Peyer's patch (tissue), 4 donors: ENCODE measurements at places on chromosomes 12 and 14. TPM values are rescaled to one million over a fixed set of nuclear protein-coding genes. Genes with fewer than 3 reads are reported as not detected.

TAS2R46 gene
- total RNA-seq, result not detected

SPX gene
- total RNA-seq, result not detected

KIF5A gene
- total RNA-seq, result 0.35 TPM

KLRC3 gene
- total RNA-seq, result not detected

LHX5 gene
- total RNA-seq, result not detected

RECQL gene
- 33.0 TPM for total RNA-seq

ZDHHC22 gene
- 0.57 TPM for total RNA-seq

LRRIQ1 gene
- total RNA-seq, result not detected

SIX4 gene
- not detected for total RNA-seq

PLEKHG7 gene
- total RNA-seq, result 2.1 TPM

C1R gene
- 151 TPM for total RNA-seq

ZNF268 gene
- total RNA-seq, result 10.0 TPM

KRT8 gene
- 2,048 TPM for total RNA-seq

DNA sequence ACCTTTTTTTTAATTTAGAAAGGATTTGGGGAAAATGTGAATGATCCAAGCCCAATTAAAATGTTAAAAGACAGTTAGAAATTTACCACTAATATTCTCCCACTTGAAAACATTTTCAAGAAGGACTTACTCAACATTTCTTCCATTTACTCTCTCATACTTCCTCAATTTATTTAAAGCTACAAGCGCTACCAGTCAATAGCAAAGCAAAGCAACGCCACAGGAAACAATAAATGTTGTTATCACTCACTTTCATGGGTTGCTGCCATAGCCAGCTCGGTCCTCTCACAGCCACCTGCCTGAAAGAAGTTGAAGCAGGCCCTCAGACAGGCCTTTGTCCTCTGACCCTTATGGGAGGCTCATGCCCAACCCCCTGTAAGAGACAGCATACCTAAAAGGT lies 6.0 kb upstream of the SOS2 start:
- no peak for DNase-seq

DNA sequence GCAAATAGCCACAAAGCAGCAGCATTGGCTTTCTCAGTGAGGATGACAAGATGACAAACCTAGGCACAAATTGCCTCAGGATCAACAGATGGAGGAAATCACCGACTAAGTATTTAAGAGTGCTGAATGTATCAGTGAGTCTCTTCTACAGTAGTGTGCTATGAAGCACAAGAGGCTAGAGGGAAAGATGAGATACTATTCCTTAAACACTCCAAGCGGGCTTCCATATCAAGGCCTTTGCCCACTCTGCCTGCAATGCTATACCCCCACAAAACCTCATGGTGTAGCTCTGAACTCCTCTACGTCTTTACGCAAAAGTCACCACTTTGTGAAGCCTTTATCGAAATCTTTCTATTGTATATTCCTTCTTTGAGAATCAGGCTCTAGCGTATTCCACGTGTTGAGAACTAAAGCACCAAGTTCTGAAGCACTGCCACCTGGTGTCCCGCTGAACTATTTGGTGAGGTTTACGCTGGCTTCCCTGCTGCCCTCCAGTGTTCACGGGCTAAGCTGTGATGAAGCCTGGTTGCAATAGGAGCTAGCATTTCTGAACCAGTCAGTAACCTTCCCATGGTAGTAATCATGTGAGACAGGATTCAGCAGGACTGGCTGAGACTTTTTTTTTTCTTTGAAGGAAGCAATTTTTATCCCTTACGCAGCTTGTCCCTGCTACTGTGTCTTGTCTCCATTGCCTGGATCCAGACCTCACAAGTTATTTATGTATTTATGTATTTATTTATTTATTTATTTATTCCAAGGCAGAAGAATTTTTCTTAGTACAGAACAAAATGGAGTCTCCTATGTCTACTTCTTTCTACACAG lies 426.5 kb upstream of the OR4E1 start:
- DNase-seq, result no peak

- DNase-seq, result no peak
Observed at GRCh38 chr14:50792051-50792477, 38.9 kb downstream of the NIN start.

GRCh38 chr12:51371295-51371953 lies 19.8 kb downstream of the GALNT6 start:
- DNase-seq, result peak; percentile 64

DNA sequence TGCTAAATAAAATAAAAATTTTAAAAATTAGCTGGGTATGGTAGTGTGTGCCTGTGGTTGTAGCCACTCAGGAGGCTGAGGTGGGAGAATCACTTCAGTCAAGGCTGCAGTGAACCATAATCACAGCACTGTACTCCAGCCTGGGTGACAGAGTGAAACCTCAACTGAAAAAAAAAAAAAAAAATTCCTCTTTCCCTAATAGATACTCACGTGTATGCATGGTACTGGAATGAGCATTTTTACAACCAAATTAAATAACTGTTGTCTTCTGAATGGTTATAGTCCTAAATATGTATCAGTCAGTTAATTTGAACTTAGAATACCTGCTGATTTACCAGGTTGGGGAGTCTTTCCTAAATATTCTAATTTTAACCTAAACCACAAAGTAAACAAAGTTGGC lies 98.3 kb upstream of the ATF1 start:
- DNase-seq, result no peak

DNA sequence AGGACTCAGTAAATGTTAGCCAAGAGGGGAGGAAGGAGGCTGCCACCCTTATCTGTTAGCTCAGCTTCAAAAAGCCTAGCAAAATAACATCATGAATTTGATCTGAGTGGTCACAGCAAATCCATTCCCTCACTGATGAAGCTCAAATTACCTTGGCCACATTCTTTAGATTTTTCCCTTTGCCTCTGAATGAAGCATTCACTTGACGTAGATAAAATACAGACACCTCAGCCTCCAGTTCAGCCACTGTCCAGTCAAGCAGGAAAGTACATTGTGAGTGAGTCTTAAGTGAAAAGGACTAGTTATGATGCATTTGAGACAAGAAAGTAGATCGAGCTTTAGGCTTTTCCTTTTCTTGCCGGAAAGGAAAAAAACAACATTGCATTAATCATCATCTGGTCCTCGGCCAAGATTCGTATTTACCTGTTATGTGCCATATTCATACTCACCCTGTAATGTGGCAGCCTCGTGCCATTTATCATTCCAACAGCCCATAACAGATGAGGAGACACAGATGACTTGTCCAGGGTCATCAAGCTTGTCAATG lies 146.5 kb downstream of the ETV6 start:
- DNase-seq, result no peak

- DNase-seq, result no peak
Observed at GRCh38 chr14:60508707-60509437, at the start of gene SIX6. TSS of gene SIX6 (plus strand) at chr14:60509146. CDS start at chr14:60509399, 253 bp downstream.

- DNase-seq, result no peak
Observed at GRCh38 chr14:49614196-49614595, 6.2 kb downstream of the RPL36AL start.

- no peak for DNase-seq
Observed at GRCh38 chr14:60658211-60658690, 9.0 kb upstream of the SIX1 start.

DNA sequence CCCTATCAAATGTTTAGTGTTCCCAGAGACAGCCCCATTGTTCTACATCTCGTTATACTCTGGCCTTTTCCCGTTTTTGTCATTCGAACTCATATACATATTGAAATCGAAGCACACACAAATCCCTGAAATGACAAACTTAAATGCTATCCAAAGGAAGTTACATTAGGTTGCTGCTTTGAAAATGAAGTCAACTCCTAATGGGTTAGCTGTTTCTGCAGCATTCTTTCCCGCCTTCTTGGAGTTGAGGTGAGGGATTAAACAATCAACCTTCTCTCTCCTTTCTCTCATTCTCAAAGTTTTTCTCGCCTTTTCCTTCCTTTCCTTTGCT lies 642 bp upstream of the PHC1 start:
- no peak for DNase-seq

- DNase-seq, result no peak
Observed at GRCh38 chr12:65825183-65825506, 862 bp downstream of the HMGA2 start.

- DNase-seq, result no peak
Observed at GRCh38 chr12:65854629-65855028, 30.3 kb downstream of the HMGA2 start.

DNA sequence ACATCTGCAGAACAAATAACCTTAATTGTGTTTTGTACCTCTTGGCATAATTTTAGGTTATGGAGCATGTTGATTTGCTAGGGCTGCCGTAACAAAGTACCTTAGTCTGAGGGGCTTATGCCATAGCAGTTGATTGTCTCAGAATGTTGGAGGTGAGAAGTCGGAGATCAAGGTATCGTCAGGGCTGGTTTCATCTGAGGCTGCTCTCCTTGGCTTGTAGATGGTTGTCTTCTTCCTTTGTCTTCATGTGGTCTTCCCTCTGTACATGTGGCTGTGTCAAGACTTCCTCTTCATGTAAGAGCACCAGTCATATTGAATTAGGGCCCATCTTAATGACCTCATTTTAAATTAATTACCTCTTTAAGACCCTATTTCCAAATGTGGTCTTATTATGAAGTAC lies 64.4 kb upstream of the PTHLH start:
- DNase-seq, result no peak

GRCh38 chr14:90499121-90499520 lies 102.3 kb downstream of the CALM1 start:
- DNase-seq, result peak; percentile 23

- DNase-seq, result no peak
Observed at GRCh38 chr12:67428431-67428830, 159.3 kb downstream of the CAND1 start.

DNA sequence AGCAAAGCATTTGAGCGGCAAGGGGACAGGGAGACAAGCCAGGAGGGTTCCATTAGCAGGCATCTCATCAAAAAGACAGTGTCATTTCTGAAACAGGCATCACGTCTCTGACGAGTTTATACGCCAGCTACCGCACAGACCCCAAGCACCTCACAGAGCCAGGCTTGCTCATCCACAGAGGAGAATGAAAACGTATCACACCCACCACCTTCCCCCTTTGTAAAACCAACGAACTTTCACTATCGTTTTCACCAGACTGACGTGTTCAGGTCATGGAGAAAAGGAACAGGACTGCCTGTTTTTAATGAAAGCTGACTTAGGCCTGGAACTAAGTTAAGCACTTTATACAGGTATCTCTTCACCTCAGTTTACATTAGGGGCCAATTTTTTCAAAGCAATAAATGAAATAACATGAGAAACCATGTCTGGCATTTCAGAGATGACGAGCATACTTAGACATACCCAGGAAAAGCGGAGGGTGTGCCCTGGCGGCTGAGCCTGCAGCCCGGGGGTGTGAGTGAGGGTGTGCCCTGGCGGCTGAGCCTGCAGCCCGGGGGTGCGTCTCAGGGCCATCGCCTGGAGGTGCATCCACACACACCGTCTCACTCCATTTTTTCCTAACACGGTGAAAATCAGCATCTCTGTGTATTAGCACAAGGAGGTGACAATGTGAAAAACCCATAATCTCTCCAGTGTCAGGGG lies 41.9 kb downstream of the STX2 start:
- no peak for DNase-seq

- DNase-seq, result no peak
Observed at GRCh38 chr12:3036901-3037600, 40.1 kb upstream of the TSPAN9 start.

GRCh38 chr14:66072190-66073084 lies 413.7 kb upstream of the CCDC196 start:
- no peak for DNase-seq

DNA sequence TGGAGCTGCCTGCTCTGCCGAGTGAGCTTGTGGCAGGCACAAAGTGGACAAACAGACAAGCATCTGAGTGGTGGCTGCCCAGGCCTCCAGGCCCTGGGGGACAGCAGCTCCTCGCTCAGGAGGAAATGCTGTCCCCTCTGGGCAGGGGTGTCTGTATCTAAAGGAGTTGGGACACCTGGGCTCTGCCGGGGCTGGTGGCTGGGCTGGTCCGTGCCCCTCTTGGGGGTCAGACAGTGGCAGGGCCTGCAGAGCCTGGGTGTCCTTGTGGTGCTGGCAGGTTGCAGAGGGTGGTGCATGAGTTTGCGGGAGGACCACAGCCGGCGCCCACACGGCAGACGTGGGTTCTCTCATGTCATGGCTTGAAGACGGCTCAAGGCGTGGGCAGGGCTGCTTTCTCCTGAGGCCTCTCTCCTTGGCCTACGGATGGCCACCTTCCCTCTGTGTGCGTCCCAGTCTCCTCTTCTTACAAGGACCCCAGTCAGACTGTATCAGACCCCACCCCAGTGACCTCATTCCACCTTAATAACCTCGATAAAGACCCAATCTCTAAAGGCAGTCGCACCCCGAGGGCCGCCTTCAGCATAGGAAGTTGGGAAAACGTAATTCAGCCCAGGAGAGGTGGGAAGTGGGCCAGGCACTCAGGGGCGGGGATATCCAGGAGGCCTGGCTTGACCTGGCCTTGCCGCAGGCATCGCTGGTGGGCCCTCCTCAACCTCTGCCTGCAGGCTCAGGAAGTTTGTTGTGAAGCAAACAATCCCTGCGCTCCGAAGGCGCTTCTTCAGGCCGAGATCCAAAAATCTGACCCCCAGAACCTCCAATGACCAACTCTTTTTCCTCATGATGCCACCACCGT lies 110.0 kb downstream of the KIF26A start:
- no peak for DNase-seq

DNA sequence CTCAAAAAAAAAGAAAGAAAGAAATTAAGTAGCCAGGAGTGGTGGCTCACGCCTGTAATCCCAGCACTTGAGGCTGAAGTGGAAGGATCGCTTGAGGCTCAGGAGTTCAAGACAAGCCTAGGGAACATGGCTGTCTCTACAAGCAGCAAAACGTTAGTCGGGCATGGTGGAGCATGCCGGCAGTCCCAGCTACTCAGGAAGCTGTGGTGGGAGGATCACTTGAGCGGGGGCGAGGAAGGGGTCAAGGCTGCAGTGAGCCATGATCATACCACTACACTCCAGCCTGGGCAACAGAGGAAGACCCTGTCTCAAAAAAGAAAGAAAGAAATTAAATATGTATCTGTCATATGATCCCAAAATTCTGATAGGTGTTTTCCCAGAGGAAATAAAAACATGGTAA lies 5.3 kb downstream of the RAD52 start:
- DNase-seq, result no peak

- DNase-seq, result no peak
Observed at GRCh38 chr14:77526266-77526665, 27.6 kb upstream of the ISM2 start.

- DNase-seq, result no peak
Observed at GRCh38 chr12:53751336-53752191, at the start of gene CISTR. TSS of gene CISTR (minus strand) at chr12:53751979.

- no peak for DNase-seq
Observed at GRCh38 chr12:61717986-61718385, 542.2 kb upstream of the USP15 start.

- DNase-seq, result no peak
Observed at GRCh38 chr12:70581208-70581607, 56.0 kb downstream of the PTPRB start.

DNA sequence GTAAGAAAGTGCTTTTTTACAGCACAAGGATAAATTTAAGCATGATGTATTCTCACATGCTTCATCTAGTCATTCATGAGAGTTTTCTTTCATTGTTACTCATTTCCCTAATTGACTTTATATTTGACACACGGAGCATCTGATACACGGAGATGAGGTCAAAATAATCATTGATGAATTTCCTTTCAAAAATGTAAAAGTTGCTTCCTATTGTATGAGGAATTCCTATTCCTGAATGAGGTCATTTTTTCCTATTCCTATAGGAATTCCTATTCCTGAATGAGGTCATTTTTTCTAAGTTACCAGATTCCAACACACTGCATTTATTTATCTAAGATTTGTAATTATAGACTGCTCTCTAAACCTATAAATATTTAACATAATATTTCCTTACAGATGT lies 316.7 kb upstream of the KITLG start:
- no peak for DNase-seq
